Astrocyte of the spinal cord (primary cell): ENCODE measurements at places on chromosomes 3 and 15.

- DNase-seq: no peak
Observed at GRCh38 chr15:38588672-38589071, 24.1 kb upstream of the RASGRP1 start.

- no peak for DNase-seq
Observed at GRCh38 chr3:149233323-149233722, 11.7 kb upstream of the CP start.

GRCh38 chr3:15899388-15899787, 101.6 kb upstream of the ANKRD28 start:
- DNase-seq: peak; percentile 87

DNA sequence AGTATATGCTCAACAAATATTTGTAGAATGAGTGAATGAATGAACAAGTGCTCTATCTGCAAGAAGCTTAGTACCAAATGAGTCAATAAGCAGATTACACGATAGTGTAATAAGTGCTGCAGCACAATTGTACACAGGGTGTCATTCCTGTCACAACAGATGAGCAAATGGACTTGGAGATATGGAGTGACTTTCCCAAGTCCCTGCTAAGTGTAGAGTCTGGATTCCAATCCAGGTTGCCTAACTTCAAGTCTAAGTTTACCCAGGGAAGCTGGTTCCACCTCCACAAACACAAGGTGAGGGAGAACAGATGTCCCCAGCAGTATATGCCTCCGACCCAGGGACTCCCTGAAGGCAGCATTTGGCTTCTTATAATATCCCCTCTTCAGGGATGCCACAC, 77.7 kb upstream of the RAD18 start:
- DNase-seq: no peak

DNA sequence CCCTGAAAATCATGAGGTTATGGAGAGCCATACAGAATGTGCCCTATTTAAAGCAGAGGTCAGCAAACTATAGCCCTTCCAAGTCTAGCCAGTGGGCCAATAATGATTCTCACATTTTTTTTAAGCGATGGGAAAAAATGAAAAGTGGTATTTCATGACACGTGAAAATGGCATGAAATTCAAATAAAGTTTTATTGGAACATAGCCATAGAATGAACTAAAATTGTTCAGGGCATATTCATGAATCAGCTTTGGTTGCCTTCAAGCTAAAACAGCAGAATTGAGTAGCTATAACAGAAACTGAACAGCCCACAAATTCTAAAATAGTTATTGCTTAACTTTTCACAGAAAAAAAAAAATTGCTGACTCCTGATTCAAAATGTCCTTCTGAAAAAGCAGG, 104.5 kb downstream of the TFG start:
- no peak for DNase-seq

- DNase-seq: peak; percentile 72
Observed at GRCh38 chr3:8837162-8837561, 67.7 kb upstream of the OXTR start.

DNA sequence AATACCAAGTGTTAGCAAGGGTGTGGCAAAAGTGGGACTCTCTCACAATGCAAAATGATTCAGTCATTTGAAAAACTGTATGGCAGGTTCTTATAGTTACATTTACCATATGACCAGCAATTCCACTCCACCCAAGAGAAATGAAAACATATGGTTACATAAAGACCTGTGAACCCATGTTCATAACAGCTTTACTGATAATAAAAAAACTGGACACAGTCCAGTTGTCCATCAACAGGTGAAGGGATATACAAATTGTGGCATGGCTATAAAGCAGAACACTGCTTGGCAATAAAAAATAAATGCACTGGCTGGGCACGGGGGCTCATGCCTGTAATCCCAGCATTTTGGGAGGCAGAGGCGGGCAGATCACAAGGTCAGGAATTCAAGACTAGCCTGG, 30.8 kb downstream of the RAD18 start:
- no peak for DNase-seq
